NCI-H82 (cell line): ENCODE measurements at places on chromosomes 11 and 22.
A peak's percentile ranks its signal among the peaks of the same experiment; 100 is the strongest.

GRCh38 chr11:9982127-9982795 is 311.8 kb downstream of the SBF2 start:
- DNase-seq, result no peak

DNA sequence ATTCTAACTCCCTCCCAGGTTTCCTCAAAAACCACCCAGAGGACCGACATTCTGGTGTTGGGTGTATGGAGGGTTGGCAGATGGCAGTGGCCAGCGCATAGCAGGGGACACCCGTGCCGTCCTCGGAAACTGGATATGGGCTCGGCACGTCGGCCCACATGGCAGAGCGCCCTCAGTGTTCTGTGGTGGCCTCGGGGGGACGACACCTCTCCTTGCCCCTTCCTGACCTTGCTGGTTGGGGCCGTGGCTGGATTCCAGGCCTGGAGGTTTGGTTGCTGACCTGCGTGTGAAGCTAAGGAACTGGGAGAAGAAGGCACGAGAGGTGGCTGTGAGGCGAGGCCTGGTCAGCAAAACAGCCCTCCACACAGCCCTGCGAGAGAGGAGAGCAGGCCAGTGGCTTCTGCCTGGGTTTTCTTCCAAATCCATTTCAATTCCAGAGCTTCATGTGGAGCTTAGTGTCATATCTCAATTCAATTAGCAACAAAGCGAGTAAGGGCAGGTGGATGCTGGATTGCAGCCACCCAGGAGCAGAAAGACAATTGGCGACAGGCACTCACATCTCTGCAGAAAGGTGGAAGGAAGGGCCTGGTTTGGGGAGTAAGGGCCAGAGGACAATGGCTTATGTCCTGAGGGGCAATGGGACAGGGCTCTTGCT is 478.4 kb downstream of the BRD1 start:
- DNase-seq, result no peak

DNA sequence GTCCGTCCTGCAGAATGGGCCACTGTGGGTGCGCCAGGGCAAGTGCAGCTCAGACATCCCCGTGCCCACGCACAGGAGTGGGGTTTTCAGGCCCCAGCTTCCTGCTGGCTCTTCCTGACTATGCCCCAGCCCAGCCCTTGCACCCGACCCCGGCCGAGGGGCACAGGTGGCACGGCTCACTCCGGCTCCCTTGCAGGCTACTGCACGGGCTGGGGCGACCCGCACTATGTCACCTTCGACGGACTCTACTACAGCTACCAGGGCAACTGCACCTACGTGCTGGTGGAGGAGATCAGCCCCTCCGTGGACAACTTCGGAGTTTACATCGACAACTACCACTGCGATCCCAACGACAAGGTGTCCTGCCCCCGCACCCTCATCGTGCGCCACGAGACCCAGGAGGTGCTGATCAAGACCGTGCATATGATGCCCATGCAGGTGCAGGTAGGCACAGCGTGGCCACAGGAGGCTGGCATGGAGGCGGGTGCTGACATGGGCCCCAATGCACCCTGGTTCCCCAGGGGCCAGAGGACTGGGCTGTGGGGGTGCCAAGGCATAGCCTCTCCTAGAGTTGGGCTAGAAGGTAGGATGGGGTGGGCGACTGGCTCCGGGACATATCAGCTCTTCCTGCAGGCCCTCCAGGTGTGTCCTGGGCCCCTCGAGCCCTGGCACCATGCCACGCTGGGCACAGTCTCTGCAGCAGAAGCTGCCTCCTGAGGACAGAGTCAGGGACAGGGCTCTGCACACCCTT is 27.7 kb downstream of the MUC2 start:
- no peak for DNase-seq

- peak; percentile 11 for DNase-seq
Measured at GRCh38 chr11:2088284-2088683, 50.9 kb downstream of the IGF2 start.

GRCh38 chr11:127002669-127003259 is 2.2 kb upstream of the KIRREL3 start:
- DNase-seq, result peak; percentile 84

DNA sequence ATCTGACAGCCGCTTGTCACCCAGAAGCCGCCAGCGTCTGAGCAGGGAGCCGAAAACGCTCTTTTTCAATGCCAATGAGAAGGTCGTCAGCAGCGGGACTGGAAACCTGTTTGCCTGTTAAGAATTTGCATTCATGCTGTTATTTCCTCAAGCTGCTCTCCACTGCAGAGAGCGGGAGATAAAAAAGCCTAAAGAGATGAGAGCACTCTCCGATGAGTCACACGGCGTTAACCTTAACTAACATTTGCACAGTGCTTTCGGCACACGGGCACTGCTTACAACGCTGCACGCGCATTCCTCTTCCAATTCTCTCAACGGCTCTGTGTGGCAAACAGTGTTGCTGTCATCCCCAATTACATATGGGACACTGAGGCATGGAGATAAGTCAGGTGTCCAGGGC is 40.0 kb upstream of the RTL6 start:
- DNase-seq, result no peak

- DNase-seq, result no peak
Measured at GRCh38 chr11:59562292-59562691, 51.0 kb downstream of the OR4D9 start.

DNA sequence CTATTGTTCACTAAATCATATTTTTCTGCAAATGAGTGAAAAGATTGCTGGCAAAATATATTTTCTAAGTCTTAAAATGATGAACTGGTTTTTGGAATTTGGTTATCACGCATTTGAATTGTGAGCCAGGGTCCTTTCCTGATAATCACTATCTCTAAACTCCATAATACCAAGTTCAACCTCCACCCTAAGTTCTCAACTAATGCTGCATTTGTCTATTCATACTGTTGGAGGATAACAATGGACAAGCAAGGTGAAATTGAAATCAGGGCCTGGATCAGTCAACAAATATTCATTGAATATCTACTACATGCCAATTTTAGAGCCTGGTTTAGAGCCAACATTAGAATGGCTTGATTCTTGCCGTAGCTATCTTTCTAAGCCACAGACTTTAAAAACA is 4.7 kb upstream of the PCF11 start:
- no peak for DNase-seq

- DNase-seq, result no peak
Measured at GRCh38 chr11:94988748-94989147, 15.2 kb downstream of the KDM4D start.

GRCh38 chr11:560305-561147 is at the start of the genes LMNTD2 and RASSF7:
LMNTD2 (minus strand) TSS chr11:560738; CDS start chr11:560716, 22 bp downstream.
RASSF7 (plus strand) TSS chr11:560970; CDS start chr11:561769, 799 bp downstream.
- peak; percentile 94 for DNase-seq

DNA sequence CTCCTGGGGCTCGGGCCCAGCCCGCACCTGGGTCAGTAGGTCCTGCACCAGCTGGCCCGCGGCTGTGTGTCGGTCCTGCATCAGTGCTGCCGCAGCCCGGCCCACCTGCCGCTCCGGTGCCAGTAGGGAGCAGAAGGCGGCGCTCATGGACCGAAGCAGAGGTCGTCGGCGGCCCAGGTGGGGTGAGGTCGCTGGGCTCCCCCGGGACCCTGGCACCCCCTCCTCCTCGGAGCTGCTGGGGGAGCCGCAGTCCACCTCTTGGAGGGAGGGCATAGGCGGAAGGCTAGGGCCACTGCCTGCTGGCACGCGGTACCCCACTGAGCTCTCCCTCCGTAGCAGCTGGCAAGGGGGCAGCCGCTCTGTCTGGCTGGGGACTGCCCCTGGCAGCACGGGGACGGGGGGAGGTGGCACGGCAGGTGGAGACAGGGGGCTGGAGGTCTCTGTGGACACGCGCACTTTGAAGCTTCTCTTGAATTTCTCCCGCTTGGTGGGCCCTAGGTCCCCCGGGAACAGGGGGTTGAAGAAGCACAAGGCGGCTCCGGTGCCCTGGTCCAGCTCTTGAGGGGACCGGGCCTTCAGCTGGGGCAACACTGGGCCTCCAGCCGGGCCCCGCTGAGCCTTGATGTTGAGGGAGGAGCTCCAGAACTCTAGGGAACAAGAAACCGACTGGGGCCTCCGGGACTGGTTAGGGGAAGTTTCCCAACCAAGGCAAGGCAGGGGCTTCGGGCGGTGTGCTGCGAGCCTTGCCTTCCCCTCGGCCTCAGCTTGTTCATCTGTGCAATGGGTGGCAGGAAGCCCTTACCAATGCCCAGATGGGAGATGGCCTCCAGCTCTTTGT is 1.4 kb downstream of the RIN1 start:
- DNase-seq, result no peak

- peak; percentile 78 for DNase-seq
Measured at GRCh38 chr22:43230971-43231723, 44.2 kb upstream of the TTLL12 start.

GRCh38 chr22:18042685-18043084 is 18.3 kb upstream of the MICAL3 start:
- no peak for DNase-seq

- DNase-seq, result no peak
Measured at GRCh38 chr22:36925388-36926290, 12.2 kb downstream of the CSF2RB start.

- DNase-seq, result no peak
Measured at GRCh38 chr11:98194611-98195010, 826.1 kb upstream of the CNTN5 start.

- DNase-seq, result no peak
Measured at GRCh38 chr11:36257351-36257750, 31.9 kb downstream of the COMMD9 start.

- DNase-seq, result peak; percentile 71
Measured at GRCh38 chr11:61949169-61950034, 749 bp upstream of the BEST1 start.

DNA sequence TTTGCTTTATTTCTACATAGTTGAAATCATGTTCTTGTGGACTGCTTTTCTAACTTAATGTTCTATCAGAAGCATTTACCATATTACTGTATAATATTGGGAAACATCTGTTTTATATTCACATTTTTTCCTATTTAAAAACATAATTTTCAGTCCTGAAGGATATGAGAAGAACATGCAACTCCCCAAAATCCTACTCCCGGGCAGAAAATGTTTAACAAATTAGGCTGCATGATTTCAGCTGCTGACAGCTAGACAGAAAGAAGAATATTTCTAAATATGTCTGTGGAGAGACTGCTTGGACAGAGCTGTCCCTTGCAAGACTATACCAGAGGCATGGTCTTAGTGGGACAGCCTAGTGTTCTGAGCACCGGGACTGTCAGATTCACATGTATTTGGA is 15.7 kb upstream of the AMPD3 start:
- DNase-seq, result no peak

GRCh38 chr22:22882033-22882717 is 5.4 kb upstream of the IGLL5 start:
- DNase-seq, result no peak

- no peak for DNase-seq
Measured at GRCh38 chr22:47071078-47071806, 308.8 kb downstream of the TBC1D22A start.
